A172 (cell line): ENCODE measurements at places on chromosomes 2 and 18.

- DNase-seq: no peak
Measured at GRCh38 chr2:184004289-184004947, 593.9 kb upstream of the ZNF804A start.

GRCh38 chr2:53646788-53647187, 120.8 kb upstream of the CHAC2 start:
- no peak for DNase-seq

GRCh38 chr2:69754633-69755032, 12.7 kb downstream of the ANXA4 start:
- DNase-seq: no peak

DNA sequence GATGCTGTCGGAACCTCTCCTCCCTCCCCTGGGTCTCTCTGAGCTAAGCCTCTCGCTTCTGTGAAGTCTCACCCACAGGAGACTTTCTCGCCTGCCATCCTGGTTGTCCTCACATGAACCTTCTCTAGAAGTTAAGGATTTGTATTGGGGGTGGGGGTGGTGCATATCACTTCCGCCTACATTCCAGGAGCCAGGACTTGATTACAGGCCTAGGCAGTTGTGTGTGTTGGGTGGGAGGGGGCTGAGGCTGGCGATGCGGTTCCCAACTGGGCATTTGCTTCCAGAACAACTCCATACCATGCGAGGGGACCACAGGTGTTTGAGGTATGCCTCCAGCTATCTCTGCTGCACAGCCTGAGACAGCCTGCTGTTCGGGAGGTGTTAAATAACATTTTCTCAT, 56.8 kb upstream of the MGAT4A start:
- DNase-seq: no peak

DNA sequence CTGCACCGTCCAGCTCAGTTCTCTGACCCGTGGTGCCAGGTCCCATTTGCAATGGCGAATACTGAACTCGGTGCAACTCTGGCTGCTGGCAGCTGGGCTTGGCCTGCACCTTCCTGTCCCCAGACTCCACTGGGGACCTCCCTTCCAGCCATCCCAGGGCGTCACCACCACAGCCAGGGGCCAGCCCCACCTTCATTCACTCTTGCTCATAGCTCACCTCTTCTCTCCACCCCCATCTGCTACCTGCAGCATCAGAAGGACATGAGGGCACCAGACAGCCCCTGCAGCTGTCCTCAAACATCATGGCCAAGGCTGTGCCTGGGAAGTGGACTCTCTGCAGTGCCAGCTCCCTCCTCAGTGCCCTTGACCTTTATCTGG, 16.2 kb upstream of the ALPI start:
- no peak for DNase-seq

DNA sequence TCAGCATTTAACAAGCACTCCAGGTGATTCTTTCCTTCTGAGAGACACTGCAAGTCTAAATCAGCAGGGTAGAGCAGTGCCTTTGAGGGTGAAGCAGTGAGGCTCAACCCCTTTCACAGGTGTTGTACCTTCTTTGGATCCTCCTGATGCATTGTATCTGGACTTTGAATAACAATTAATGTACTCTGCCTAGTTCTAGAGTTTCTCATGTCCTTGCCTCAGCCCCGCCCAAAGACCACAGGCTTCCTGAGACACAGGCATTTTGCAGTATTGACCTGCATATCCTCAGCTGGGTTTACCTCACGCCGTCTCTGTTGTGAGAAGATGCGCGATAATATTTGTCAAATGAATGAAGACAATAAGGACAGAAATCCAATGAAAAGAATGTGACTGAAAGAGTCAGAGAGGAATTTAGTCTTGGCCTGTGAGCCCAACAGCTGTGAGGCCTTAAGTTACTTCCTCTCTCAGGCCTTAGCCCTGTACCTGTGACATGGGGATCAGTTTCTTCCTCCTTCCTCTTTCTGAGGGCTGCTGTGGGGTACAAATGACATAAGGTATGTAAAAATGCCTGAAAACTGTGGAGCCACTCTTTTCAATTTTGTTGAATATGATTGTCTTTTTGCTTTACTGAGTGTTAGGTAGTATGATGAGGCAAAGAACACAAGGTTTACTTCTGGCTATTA, 43.7 kb downstream of the WIPF1 start:
- DNase-seq: no peak

GRCh38 chr2:25851740-25852503, 26.4 kb downstream of the ASXL2 start:
- peak; percentile 86 for DNase-seq

DNA sequence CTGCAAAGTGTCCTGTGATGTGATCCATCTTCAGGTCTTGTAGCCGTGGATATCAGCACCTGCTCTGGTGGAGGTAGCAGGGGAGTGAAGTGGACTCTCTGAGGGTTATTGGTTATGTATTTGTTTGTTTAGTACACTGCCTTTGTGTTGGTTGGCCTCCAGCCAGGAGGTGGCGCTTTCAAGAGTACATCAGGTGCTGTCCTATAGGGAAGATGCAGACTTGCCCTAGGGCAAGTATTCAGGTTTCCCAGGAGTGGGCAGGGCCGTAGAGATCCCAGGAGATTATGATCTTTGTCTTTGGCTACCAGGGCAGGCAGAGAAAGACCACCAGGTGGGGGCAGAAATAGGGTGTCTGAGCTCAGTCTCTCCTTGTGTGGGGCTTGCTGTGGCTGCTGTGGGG, 411.8 kb downstream of the SOX11 start:
- DNase-seq: no peak

DNA sequence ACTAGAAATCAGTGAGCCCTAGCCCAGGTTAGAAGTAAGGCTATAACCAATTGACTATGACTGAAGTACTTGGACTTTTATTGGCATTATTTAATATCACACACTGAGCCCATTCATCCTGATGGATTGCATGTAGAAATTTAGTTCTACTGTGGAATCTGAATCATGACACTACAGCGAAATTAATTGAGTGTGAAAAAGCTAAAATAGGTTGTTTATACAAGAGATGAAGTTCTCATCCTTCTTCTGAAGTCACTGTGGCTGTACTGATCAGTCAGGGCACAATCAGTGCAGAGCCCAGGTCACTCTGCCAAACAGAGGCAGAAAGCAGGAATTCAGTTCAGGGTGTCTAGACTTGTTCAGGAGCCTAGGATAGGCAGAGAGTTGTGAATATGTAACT, 158.9 kb downstream of the BABAM2 start:
- DNase-seq: no peak

DNA sequence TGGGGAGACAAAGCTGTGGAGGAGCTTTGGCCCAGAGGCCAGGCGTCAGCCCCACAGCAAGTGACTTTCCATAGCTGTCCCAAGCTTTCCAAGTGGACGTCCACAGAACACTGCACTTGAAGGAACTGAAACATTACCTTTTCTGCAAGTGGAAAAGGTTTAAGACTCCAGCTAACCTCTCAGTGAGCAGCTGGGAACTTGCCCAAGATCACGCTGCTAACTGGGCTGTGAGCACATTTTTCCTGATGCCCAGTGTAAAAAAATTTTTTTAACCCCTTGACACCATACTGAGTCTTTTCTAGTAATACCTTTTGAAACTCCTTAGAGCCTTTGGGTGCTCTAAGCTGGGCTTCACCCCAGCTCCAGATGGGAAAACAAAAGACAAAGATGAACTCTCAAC, 256.7 kb downstream of the HAUS1 start:
- DNase-seq: no peak

GRCh38 chr2:197372592-197372991, 62.0 kb upstream of the ANKRD44 start:
- no peak for DNase-seq

GRCh38 chr18:55123361-55123760, 164.1 kb upstream of the CCDC68 start:
- DNase-seq: no peak

DNA sequence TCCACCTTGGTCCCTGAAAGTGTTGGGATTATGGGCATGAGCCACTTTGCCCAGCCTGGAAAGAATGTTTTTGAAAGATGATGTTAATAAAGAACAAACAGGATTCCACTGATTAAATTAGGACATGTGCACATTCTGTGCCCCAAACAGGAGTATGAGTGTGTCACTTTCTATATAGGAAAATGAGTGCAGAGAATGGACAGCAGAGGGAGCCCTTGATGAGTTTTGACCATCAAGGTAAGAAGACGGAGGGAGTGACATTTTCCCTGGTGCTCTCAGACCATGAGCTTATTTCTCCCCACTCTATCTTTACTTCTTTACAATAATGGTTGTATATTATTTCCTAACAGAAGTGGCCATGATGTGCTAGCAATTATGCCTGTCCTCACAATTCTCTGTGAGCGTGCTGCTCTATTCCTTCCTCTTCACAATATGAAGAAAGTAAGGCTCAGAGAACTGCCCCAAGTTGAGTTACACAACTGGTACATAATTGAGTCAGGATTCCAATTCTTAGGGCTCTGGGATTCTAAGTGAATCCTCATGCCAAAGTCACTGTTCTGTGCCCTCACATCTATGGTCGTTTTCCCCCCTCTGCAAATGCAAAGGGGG, 20.6 kb downstream of the RPL37A start:
- DNase-seq: peak; percentile 76

DNA sequence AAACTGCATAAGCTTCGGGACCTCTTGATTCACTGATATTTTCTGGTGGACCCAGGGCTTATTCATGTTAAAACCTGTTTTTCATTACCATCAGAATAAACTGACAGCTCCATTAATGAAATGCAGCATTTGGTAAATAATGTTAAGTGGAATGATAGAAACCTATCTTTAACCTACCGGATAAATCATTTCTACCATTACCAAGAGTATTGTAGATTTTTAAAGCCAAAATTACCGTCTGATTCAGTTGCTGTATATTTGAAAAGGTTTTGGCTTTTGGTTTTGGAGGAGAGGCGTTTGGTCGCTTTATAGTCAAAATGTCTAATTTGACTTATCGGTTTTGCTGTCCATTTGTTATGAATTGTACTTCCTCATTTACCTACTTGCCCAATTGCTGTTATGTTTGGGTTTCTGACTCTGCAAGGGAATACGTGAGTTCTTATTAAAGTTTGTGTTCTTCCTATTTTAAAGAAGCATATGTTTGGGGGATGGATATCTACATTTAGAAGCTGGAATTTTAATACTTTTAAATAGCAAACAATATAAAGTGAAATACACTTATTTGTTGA, 1.0 kb upstream of the CUL3 start:
- no peak for DNase-seq

- no peak for DNase-seq
Measured at GRCh38 chr18:63113899-63114565, 205.5 kb downstream of the BCL2 start.

GRCh38 chr2:18659915-18660314, 70.5 kb upstream of the NT5C1B start:
- DNase-seq: no peak

GRCh38 chr2:41116106-41116797, 664.4 kb upstream of the SLC8A1 start:
- peak; percentile 54 for DNase-seq

- DNase-seq: no peak
Measured at GRCh38 chr2:46580416-46580815, 101.1 kb downstream of the TMEM247 start.

- no peak for DNase-seq
Measured at GRCh38 chr2:239245872-239246721, 154.7 kb downstream of the HDAC4 start.

DNA sequence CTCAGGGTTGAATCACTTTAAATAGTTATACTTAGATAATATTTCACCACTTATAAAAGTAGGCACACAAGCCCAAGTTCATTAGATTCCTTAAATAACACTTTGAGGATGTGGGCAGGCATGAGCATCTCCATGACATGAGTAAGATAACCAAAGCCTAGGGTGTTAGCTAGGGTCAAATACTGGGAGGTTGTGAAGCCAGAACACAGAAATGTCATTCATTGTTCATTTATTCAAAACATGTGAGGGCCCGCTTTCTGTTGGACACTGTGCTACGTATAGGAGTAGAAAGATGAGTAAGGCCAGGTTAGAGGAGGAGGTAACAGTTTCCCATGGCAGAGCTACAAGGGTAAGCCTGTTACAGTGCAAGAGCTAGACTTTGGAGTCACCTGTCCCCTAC, 93.5 kb upstream of the NEDD4L start:
- DNase-seq: no peak

DNA sequence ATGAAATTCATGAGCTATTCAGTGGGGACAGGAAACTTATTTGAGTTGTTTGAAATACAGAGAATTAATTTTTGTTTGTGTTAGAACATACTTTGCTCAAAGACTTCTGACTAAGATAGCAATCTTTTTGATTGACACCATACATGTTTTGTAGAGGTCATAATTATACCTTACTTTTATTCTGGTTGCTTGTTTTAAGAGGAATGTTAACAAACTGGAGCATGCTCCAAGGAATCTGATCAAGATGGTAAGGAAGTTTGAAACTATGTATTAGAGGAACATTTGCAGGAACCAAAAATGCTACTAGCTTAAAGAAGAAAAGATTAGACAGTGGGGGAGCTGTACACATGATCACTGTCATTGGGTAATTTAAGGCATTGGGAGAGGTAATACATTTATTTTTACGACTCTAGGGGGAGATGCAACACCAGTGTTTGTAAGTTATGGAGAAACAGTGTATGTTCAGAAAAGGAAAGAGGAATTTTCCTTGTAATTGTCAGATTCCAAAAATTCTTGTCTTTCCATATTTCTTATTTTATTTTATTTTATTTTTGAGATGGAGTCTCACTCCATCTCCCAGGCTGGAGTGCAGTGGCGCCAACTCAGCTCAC, 8.0 kb downstream of the AGFG1 start:
- peak; percentile 35 for DNase-seq

DNA sequence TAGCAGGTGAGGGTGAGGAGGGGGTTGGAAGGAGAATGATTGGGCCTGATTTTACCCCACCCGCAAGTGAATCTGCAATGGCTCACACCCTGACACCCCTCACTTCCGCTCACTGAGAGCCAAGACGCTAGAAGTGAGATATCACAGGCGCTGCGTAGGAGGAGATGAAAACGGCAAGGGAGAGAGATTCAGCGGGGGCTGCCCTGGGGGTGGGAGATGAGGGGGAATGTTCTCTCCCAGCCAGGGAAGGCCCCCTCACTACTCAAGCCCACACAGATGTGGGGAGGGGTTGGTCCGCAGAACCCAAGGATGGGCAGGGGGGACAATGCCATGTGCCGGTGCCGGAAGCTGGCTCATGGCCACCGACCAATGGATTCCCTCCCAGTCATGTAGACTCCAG, 32.9 kb downstream of the LOXHD1 start:
- no peak for DNase-seq

DNA sequence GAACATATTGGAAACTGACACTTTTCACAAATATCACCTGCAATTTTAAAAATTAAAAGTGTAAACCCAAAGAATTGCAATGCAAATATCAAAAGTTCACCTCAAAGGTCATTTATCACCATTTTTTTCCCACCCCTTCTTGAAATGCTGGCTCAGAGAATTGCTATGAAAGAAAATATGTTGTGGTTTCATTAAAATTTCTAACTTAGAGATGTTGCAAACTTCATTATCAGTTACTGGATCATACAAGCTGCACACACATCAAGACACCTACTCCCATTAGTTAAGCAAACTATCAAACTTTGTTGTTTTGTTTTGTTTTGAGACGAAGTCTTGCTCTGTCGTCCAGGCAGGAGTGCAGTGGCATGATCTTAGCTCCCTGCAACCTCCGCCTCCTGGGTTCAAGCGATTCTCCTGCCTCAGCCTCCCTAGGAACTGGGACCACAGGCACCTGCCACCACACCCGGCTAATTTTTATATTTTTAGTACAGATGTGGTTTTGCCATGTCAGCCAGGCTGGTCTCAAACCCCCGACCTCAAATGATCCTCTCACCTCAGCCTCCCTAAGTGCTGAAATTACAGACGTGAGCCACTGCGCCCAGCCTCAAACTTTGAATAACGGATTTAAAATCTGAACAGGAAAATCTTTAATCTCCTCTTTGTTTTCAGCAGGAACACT, 37.0 kb downstream of the STK39 start:
- peak; percentile 61 for DNase-seq

- no peak for DNase-seq
Measured at GRCh38 chr2:69499242-69499641, 62.0 kb upstream of the NFU1 start.

GRCh38 chr2:223501641-223502040, 100.5 kb downstream of the SCG2 start:
- DNase-seq: no peak
